Stimulated activated CD4-positive, alpha-beta T cell treated with anti-CD3 and anti-CD28 coated beads, TNF-alpha, amount 100 ng/mL, for 1 hour (primary cell): ENCODE measurements at places on chromosomes 6 and 20.

GRCh38 chr6:24891004-24891403 lies 44.8 kb downstream of the RIPOR2 start:
- no peak for DNase-seq

- no peak for DNase-seq
Measured at GRCh38 chr6:108565893-108566292, 5.2 kb downstream of the FOXO3 start.

- no peak for DNase-seq
Measured at GRCh38 chr6:114366899-114367298, 24.1 kb upstream of the HS3ST5 start.

GRCh38 chr6:146598772-146599405 lies at the start of gene ADGB:
Gene ADGB, plus strand, starts transcription at chr6:146598972. Its CDS starts 69 bp downstream, at chr6:146599041.
- DNase-seq = no peak

DNA sequence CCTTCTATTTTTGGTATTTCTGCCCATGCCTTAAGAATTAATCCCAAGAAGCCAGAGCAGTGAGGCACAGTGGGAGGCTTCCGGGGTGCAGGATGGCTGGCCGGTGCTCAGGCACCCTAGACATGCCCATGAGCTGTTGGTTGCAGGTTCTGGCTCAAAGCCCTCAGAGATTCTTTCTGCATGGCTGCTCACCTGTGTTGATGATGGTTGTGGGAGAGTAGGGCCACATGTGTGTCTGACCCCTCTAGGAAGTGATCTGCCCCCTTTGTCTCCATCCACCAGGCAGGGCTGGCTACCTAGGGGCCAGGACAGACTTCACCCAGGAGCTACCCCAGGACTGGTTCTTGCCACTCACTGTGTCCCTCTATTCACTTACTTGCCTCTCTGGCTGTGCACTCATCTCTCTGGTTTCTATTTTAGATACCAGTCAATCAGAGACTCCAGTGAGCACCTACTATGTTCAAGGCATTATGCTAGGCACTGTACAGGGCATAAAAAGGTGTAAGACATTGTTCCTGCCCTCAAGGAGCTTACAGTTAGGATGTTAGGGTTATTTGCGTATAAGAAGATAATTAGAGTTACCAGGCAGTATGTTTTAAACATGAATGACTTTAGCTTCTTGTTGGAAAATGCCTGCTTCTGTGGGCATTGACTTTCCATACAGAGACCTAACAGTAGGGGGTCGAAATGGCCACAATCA lies 16.8 kb downstream of the CD83 start:
- DNase-seq = no peak

- DNase-seq = no peak
Measured at GRCh38 chr6:26536571-26537159, 1.5 kb upstream of the HMGN4 start.

- no peak for DNase-seq
Measured at GRCh38 chr20:62346398-62347150, 20.5 kb downstream of the LAMA5 start.

GRCh38 chr20:3032624-3033023 lies 10.8 kb upstream of the GNRH2 start:
- DNase-seq = no peak

GRCh38 chr6:132931936-132932514 lies 117.7 kb downstream of the RPS12 start:
- no peak for DNase-seq

DNA sequence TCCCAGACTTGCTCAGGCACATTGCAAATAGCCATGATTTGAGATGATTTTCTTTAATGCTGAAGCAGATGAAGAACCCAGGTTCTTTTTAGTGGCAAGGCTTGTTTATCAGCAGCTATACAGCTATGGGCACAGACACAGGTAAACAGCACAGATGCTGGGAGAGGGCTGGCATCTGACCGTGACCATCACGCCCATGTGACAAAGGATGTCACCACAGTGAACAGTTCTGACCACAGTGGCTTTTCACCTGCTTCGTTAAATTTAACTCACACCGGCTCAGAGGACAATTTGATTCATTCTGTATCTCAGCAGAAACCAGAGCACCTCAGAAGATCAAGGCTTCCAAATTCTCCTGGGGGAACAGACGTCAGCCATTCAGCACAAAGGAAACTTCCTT lies 142.6 kb downstream of the CDH26 start:
- DNase-seq = no peak

GRCh38 chr6:155212106-155212505 lies 51.7 kb upstream of the CLDN20 start:
- DNase-seq = no peak

DNA sequence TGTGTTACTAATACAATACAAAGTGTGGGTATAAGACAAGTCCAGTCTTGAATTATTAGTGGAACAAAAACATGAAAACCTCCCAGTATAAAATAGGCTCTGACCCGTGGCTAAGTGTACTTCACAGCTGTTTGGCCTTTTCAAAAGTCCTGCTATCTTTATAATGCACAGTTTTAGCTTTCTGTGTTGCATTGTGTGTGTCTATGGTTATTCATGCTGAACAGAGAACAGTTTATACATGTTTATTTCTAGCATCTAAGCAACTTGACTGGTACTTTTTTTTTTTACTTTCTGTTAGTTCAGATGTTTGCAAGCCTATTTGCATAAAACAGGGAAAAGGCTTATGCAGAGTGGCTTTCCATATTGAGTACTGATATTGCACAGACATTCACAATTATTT lies 119.2 kb upstream of the CCN2 start:
- no peak for DNase-seq

DNA sequence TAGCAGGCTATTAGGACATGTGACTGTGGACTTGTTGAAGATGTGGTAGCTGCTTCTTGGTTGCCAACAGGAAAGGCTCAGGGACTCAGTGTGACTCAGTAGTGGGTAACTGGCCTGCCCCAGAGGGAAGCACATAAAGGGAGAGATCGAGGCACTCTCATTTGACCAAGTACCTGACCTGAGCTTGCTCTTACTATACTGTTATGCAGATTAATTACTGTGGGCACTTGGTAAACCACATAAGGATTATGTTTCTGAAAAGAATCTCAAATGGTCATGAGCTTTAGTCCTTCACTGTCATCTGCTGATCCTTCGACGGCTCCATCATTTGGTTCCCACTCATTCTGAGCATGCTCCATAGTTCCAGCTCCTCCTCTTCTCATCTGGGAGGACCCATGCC lies 48.2 kb upstream of the RPL7L1 start:
- DNase-seq = no peak

DNA sequence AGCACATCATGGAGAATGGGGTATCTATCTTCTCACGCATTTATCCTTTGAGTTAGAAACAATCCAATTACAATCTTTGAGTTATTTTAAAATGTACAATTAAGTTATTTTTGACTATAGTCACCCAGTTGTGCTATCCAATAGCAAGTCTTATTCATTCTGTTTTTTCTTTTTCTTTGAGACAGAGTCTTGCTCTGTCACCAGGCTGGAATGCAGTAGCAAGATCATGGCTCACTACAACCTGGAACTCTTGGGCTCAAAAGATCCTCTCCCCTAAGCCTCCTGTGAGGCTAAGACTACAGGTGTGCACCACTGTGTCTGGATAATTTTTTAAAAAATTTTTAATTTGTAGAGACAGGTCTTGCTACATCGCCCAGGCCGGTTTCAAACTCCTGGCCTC lies 201.5 kb upstream of the ZNF217 start:
- DNase-seq = no peak

- no peak for DNase-seq
Measured at GRCh38 chr20:50554694-50555579, 44.8 kb downstream of the PTPN1 start.

DNA sequence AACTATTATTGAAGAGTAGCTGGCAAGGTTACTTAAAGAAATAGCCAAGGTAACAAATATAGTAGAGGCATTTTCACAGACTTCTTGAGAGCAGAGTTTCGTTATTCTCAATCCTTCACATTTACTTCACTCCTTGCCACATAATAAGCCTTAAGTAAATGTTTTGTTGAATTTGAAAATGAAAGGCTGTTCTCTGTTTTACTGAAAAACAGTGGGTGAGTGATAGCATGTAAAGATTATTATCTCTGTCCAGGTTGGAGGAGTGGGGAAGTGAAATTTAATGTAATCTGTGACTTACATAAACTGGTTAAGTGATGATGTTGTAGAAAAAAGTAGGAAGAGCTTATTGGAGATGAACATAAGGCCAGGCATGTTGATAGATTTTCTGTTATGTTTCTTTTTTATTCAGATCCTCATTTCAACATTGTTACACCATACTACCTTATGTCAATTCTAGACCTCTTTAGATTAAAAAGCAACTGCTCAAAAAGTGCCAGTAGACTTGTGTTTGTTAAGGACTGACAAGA lies 55.0 kb downstream of the QKI start:
- no peak for DNase-seq

DNA sequence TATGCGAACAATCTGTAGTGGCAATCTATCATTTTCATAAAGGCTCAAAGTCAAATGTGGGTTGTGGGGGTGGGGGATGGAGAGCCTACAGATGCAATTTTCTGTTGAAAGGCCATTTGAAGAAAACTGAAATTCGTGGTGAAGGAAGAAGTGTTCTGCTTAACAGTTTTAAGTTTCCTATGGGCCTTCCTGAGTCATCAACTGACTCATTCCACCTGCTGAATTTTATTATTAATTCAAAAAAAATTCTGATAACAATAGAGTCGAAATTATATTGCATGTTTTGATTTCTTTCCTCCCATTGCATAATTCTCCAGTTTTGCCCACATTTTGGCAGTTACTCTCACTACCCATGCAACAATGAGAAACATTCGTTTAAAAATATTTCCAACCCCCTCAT lies 622.3 kb upstream of the ARID1B start:
- no peak for DNase-seq

- DNase-seq = no peak
Measured at GRCh38 chr6:84271061-84271716, 43.7 kb upstream of the CEP162 start.

GRCh38 chr6:99467509-99468106 lies 42.5 kb upstream of the PNISR start:
- DNase-seq = no peak

DNA sequence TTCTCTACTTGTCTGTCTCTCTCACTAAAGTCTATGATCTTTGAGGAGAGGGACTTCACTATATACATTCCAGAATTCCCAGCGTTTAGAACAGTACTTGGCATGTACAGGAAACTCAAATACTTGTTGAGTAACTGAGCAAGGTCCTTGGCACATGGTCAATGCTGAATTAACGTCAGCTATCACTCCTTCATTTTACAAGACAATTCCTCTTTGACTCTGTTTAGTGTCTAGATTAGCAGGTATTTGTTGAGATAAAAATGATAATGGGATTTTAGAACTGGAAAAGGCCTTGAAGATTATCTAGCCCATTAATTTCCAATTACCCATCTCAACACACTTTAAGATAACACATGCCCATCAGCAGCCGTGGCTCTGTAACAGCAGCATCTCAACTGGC lies 6.6 kb upstream of the GUCA1B start:
- DNase-seq = no peak

DNA sequence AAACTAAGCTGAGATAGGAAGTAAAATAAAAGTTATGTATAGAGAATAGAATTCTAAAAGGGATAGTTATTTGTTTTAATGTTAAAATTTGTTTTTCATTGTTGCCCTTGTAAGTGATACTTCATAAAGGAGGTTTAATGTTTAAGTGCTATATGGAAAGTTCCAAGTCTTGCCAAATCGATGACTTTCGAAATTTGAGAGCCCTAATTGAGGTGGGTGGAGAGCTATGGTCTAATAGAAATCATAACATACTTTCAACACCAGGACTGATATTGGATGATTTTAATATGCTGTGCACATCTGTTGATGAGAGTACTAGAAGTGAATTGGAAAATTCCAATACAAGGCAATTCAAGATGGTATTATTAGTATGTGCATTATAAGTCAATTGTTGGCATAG lies 64.6 kb downstream of the RNF144B start:
- no peak for DNase-seq

DNA sequence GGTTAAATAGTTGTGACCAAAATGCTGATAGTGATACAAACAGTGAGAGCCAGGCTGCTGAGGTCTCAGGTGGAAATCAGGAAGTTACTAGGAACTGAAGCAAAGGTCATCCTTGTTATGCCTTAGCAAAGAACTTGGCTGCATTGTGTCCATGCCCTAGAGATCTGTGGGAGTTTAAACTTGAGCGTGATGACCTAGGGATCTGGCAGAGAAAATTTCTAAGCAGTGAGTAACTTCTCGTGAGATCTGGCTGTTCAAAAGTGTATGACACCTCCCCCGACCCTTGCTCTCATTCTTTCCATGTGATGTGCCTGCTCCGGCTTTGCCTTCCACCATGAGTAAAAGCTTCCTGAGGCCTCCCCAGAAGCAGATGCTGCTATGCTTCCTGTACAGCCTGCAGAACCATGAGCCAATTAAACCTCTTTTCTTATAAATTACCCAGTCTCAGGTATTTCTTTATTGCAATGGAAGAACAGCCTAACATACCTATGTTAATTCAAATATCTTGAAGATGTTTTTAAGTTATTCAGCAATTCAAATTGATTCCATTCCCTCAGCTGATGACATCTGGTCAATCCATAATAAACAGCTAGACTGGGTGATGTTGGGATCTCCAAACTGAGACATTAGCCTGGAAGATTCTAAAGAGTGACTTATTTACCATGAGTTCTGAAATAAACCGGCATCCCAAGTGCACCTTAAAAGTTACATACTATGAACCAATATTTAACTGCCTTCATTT lies 33.8 kb downstream of the KIF16B start:
- DNase-seq = no peak

GRCh38 chr6:7703148-7703680 lies 22.7 kb upstream of the BMP6 start:
- DNase-seq = no peak

DNA sequence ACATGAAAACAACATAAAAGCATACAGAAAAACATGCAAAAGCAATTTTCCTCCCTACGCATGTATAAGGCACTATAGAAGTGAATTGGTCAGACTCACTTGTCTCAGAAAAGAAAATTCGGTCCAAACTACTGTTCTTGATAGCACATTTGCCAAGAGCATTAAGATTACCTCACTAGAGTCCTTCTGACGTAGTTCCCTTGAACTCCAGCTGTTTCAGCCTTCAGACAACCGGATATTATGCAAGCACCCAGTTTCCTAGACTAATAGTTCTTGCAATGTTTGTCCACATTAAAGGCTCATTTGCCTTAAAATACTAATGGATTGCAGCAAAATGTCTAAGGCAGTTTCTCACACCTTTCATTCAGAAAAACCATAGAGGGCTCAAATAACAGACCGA lies 2.5 kb upstream of the CASS4 start:
- no peak for DNase-seq

DNA sequence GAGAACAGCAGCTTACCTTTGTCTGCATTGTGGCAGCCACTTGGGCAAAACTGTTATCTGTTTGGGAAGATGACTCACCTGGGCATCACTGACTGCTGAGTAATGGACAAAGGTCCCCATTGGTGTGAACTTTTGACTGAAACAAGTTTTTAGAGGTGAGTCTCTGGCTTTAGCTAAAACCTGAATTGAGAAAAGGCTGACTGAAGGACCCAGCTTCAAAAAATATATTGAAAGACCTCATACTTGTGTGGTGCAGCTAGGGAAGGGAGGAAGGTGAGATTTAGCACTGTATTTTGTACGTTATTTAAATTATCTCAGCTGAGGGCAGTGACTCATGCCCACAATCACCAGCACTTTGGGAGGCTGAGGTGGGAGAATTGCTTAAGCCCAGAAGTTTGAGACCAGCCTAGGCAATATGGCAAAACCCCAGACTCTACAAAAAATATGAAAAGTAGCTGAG lies 4.5 kb upstream of the CITED2 start:
- DNase-seq = no peak

GRCh38 chr6:90890683-90891330 lies 303.9 kb upstream of the MAP3K7 start:
- DNase-seq = no peak

GRCh38 chr6:159061805-159062563 lies 17.2 kb upstream of the TAGAP start:
- DNase-seq = no peak

- DNase-seq = no peak
Measured at GRCh38 chr6:68760485-68760884, 125.4 kb downstream of the ADGRB3 start.
